ENCODE measurements at places on chromosomes 5 and 9. TPM values are rescaled to one million over a fixed set of nuclear protein-coding genes. Genes with fewer than 3 reads are reported as not detected.

- no peak overlapping the region for H3K27ac ChIP-seq
- DNase-seq, result no peak
- H3K4me1 ChIP-seq, result no peaks in the 10 kb centered on the region
- no peaks in the 10 kb centered on the region for H3K27me3 ChIP-seq
- H3K4me3 ChIP-seq, result no peak overlapping the region
- H3K36me3 ChIP-seq, result no peaks in the 10 kb centered on the region
Observed at GRCh38 chr9:5205071-5205470, 19.6 kb upstream of the INSL6 start.

GRCh38 chr9:136052472-136052880 is 42.6 kb downstream of the NACC2 start:
- no peaks in the 10 kb centered on the region for H3K27me3 ChIP-seq
- no peak for DNase-seq
- peak overlapping the region; percentile 60 for H3K4me3 ChIP-seq
- H3K4me1 ChIP-seq, result peaks cover 33% of the 10 kb centered on the region

GRCh38 chr9:20009606-20010005 is 220.8 kb upstream of the SLC24A2 start:
- H3K4me1 ChIP-seq, result no peaks in the 10 kb centered on the region
- H3K27me3 ChIP-seq, result no peaks in the 10 kb centered on the region
- no peak overlapping the region for H3K4me3 ChIP-seq
- H3K27ac ChIP-seq, result no peak overlapping the region
- DNase-seq, result no peak
- H3K36me3 ChIP-seq, result no peaks in the 10 kb centered on the region

DNA sequence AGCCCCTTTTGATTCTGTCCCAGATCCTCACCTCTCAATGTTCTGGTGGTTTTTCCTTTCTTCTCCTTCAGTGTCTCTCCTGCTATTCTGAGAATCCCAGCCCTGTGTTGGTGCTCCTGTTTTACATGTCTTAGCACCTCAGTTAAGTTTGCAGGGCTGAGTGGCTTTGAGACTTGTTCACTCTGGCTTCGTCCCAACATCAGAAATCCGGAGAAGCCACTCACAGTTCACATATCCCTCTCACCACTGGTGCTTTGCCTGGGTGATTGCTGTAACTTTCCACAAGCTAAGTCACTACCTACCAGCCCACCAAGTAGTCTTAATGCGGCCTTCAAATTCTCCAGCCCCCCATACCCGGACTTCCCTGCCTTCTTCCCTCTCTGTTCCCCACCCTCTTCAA is 40.2 kb downstream of the CYFIP2 start:
- H3K27me3 ChIP-seq, result no peaks in the 10 kb centered on the region
- no peak for DNase-seq
- no peak overlapping the region for H3K27ac ChIP-seq
- H3K36me3 ChIP-seq, result no peaks in the 10 kb centered on the region
- no peaks in the 10 kb centered on the region for H3K4me1 ChIP-seq

DNA sequence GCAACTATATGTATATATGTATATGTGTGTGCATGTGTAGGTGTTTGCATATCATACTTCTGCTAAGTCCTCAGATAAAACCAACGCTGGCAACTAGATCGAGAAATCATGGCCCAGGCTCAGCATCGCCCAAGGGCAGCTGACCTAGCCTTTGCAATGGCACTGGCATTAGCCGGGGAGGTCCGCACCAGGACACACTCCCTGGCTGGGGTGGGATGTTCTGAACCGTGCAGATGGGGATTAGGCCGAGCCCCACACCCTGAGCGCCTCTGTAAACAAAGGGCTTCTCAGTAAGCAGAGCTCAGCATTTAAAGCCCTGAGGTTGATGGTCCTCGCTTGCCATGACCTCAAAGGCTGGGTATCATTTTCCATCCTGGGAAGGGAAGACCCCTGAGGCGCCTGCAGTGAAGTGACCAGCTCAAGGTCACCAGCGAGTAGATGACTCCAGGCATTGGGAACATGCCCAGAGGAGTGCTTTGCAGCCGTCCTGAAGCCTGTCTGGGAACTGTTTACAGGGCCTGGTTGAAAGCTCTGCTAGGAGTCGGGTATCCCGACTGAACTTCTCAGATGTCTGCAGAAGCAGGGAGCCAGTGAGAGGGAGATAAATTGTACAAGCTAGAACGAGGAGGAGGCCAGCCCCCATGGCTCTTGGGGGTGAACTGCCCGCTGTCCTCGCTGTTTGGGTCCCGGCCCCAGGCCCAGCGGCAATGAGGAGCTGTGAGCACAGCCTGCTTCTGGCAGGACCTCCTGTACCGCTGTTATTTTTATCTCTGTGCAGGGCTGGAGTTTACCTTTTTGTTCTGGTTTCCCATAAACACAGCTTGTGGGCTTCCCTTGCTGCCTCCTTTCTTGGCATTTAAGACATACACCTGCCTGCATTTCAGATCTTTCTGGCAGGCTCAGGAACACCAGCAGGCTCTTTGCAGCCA is 18.4 kb downstream of the GADD45G start:
- no peak overlapping the region for H3K27ac ChIP-seq
- DNase-seq, result no peak
- no peaks in the 10 kb centered on the region for H3K4me1 ChIP-seq
- H3K36me3 ChIP-seq, result no peaks in the 10 kb centered on the region
- H3K27me3 ChIP-seq, result no peaks in the 10 kb centered on the region

DNA sequence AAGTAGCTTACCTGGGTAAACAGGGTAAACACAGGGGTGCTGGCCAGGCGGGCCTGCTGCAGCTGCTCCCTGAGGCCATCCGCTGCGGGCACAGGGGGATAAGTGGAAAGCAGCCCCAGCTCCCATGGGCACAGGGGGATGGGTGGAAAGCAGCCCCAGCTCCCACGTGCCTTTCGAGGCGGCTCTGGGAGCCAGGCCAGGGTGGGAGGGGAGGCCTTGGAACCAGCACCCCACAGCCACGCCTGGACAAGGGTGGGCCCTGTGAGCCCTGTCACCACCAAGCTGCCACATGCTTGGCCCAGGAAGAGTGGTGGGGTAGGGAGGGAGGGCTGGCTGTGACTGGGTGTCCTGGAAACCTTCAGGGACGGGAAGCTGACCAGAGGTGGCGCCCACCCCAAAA is 7.8 kb upstream of the CARD9 start:
- H3K4me3 ChIP-seq, result no peak overlapping the region
- no peak overlapping the region for H3K27ac ChIP-seq
- H3K36me3 ChIP-seq, result peaks cover 42% of the 10 kb centered on the region

The SLC36A2 gene
- not detected for total RNA-seq

The MAN1B1 gene
- 35.1 TPM for total RNA-seq

Measured in H1 (cell line).